ENCODE measurements at places on chromosomes 4 and X.

- no peak for DNase-seq
Measured at GRCh38 chrX:111337067-111337637, 66.9 kb upstream of the CAPN6 start.

GRCh38 chrX:106612393-106612763 lies 600 bp downstream of the RADX start:
- no peak for DNase-seq

DNA sequence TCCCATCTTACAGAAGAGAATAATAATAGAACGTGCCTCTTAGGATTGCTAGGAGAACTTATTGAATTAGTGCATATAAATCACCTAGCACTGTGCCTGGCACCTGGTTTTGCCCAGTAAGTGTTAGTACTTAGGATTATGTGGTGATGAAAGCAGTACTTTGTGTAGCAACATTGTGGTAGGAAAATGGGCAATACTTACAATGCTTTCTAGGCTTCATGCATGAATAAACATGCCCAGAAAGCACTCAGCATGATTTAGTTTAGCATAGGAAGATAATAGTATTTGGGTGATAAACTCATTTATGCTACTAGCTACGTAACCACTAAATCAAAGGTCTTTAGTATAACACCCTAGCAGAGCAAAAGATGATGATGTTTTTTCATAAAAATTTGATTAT lies 105.6 kb downstream of the NEUROG2 start:
- DNase-seq = no peak

GRCh38 chr4:122710434-122711308 lies 21.8 kb upstream of the BBS12 start:
- no peak for DNase-seq

GRCh38 chr4:119493419-119493818 lies 135.2 kb downstream of the PDE5A start:
- DNase-seq = no peak

DNA sequence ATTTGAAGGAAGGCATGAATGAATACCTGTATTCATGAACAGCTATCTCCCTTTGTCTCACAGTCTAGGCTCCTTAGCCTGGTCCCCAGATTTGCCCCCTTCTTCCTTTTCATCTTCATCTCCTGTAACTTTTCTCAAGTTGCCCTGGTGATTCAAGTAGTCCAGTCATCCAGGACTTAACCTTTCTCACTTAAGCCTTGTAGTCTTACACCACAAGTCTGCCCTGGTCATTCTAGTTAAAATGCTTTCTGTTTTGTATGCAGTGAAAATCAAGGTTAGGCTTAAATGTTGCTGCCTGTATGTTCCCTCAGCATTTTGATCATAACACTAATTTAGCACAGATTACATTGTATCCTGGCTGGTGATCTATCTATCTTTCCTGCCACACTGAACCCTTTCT lies 58.5 kb upstream of the SLC7A11 start:
- no peak for DNase-seq

DNA sequence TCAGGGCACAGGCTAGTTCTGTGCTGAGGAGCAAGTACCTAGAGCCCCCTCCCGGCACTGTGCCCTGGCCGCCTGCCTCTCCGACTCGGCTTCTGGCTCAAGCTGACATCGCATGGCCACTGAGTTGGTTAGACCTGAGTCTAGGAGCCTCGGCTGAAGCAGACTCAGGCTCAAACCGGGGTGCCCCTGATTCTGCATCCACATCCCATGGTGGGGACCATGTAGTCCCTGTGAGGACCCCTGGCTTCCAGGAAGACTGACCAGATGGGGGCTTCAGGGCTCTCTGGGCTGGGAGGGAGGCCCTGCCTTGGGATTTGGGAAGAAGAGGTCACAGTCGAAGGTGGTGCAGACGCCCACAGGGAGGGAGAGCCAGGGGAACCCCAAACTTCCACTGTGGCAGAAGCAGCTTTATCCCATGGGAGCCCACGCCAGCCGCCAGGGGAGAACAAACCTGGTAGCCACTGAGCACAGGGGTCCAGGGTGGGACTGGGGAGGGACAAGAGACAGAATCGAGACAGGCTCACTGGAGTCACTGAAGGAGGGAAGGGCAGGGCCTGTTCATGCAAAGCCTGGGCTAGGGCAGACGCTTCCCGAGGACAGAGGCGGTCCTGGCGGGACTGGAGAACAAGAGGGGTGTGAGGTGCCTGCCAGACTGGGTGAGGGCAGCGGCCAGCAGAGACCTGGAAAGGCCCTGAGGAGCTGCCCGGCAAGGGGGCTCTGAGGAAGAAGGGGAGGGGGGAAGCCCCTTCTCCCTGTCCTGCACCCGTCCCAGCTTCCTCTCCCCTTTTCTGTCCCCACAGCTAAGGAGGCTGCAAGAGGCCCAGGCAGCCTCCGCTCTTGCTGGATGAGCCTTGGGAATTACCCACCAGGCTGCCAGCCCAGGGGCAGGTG lies 1.1 kb downstream of the PDE6B start:
- no peak for DNase-seq

GRCh38 chr4:97238956-97239666 lies 904.2 kb downstream of the STPG2 start:
- DNase-seq = no peak

DNA sequence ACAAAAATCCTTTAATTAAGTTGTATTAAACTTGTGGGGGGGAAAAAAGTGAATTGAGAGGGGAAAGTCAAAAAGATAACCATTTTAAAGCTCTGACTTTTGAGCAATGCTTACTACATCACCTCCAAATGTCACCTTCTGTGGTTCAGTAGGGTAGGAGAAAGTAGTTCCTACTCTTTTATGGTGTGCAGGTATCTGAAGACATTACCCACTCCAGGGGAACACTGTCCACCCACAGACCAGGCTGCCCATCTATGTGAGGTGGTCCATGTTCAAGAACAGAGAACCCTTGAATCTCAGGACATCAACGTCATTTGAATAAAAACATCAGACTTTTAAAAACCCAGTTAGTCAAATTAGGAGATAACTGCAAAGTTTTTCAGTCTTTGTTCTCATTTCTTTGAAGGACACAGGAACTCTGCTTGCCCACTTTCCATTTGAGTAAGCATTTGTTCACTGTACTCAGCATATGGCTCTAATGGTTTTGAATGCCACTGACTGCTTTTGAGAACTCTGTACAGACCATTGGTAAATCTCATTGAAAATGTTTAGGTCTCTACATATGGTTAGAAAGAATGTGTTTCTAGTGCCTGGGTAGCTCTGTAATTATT lies 18.4 kb downstream of the NMU start:
- DNase-seq = no peak

DNA sequence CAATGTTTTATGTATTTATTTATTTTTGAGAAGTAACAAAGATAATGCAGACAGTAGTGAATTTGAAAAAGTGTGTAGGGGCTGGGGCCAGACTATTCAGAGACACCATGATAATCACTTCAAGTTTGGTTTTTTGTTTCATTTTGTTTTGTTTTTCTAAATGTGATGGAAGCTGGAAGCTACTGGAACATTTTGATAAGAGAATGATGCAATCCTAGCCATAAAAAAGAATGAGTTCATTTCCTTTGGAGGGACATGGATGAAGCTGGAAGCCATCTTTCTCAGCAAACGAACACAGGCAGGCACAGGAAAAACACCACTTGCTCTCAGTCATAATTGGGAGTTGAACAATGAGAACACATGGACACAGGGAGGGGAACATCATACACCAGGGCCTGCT lies 706.6 kb upstream of the EPHA5 start:
- DNase-seq = no peak

- DNase-seq = no peak
Measured at GRCh38 chr4:3671571-3672464, 94.4 kb upstream of the ADRA2C start.

- DNase-seq = no peak
Measured at GRCh38 chrX:3129256-3129655, 88.0 kb downstream of the ARSF start.

- no peak for DNase-seq
Measured at GRCh38 chr4:85221606-85222005, 253.3 kb upstream of the ARHGAP24 start.

DNA sequence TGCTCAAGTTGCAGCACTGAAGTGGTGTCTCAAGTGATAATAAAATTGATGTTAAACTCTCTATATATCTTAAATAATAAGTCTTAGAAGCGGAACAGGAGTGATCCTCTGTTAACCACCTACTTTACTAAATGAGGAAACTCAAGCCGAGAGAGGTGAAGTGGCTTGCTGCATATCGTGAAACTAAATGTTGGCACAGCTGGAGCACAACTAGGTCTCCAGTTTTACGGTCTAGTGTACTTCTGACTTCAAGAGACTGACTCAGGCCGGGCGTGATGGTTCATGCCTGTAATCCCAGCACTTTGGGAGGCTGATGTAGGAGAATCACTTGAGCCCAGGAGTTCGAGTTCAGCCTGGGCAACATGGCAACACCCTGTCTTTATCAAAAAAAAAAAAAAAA lies 35.5 kb upstream of the PLS3 start:
- DNase-seq = no peak

- no peak for DNase-seq
Measured at GRCh38 chrX:125094901-125095300, 224.8 kb upstream of the TEX13C start.

GRCh38 chr4:86834901-86835300 lies 14.3 kb downstream of the SLC10A6 start:
- no peak for DNase-seq

GRCh38 chr4:109355835-109356234 lies 53.4 kb upstream of the COL25A1 start:
- DNase-seq = no peak

- DNase-seq = no peak
Measured at GRCh38 chr4:6500481-6501140, 28.2 kb upstream of the PPP2R2C start.

DNA sequence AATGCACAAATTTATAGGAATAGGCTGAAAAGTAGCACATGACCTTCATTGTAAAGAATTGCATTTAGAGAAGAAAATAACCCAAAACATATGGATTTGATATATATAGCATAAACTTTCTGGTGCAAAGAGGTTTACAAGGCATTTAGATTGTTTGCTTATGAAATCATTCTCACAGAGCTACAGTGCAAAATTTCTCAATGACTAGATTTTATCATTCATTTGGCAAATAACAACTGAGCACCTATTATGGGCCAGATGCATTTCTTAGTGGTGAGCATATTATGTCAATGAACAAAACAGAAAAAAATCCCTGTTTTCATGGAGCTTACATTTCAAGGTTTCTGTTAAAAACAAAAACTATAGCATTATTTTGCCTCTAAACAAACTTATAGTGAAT lies 34.1 kb upstream of the TNIP3 start:
- no peak for DNase-seq

GRCh38 chr4:38306482-38307071 lies 346.4 kb downstream of the PTTG2 start:
- no peak for DNase-seq

GRCh38 chr4:24973404-24973746 lies 57.4 kb downstream of the LGI2 start:
- no peak for DNase-seq

DNA sequence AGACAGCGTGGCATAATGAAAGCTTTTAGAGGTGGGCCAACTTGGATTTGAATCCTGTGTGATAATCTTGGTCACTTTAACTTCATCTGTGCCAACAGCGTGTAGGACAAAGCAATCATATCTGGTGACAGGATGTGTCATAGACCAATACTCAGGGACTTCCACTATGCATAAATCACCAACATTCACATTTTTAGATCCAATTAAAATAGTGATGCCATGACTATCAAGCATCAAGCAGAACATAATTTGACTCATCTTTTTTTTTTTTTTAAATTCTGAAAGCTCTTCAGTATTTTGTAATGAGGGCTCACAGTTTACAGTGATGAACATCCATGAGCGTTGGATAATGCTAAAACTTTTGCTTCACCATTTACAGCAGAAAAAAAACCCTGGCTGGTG lies 27.3 kb upstream of the RAPGEF2 start:
- DNase-seq = no peak

DNA sequence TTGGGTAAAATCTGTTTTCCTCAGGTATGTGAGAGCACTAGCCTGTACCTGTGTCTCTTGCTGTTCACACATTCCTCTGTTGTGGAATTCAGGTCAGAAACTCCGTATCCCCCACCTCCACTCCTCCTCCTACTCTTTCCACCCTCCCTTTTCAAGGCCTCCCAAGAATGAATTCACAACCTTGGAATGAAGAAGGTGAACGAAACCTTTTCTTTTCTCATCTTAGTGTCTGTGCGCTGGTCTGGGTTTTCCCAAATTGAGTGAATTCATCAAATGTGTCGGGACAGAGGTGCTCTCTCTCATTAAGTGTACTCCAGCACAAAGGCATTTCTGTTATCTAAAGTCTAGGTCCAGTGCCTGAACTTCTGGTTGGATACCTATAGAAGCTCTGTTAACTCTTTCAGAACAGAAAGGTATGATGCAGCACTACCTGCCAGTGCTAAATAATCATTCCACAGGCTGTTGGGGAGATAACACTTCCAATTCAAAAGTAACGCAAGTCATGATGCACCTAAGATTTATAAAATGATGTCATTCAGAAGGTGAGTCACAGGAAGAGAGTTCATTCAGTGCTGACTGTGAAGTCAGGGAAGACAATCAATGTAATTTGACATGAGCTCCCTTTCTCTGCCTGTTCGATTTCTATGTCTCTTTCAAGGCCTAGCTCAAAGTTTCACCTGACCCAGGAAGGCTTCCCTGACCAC lies 41.9 kb downstream of the COL4A6 start:
- no peak for DNase-seq

- no peak for DNase-seq
Measured at GRCh38 chr4:151418385-151418784, 9.4 kb downstream of the FHIP1A start.

- no peak for DNase-seq
Measured at GRCh38 chr4:99803566-99804101, 13.0 kb upstream of the DAPP1 start.

- no peak for DNase-seq
Measured at GRCh38 chr4:98657531-98658286, 702 bp downstream of the TSPAN5 start.

DNA sequence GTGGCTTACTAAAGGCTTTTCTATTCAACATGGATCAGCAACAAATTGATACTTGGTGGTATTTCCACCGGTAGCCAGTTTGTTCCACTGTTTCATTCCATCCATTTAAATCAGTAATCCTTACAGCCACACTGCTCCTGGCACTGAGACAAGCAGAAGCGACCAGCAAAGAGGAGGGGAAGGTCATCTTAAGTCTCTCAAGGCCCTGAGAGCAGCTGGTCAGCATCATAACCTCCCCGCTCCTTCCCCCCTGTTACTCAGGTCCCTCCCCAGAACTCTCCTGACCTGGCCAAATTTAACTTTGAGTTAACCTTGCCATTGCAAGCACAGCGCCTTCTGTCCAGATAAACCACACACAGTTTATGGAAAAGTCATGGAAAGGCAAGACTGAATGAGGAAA lies 331.3 kb upstream of the KLF3 start:
- DNase-seq = no peak

- no peak for DNase-seq
Measured at GRCh38 chr4:8252301-8253173, 17.0 kb upstream of the HTRA3 start.

DNA sequence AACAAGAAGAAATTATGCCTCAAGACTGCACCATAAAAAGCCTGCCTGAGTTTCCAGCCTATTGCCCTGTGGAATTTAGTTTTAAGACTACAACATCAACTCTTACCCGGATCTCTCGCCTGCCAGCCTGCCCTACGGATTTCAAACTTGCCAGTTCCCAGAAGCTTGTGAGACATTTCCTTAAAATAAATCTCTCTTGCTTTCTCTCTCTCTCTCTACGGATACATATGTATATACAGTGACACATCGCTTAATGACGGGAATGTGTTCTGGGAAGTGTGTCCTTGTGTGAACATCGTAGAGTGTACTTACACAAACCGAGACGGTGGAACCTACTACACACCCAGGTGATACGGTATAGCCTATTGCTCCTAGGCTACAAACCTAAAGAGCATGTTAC lies 79.5 kb downstream of the CLNK start:
- DNase-seq = no peak

GRCh38 chrX:149982310-149982709 lies 44.0 kb upstream of the EOLA2 start:
- no peak for DNase-seq
